ENCODE measurements at places on chromosomes 5 and 9.

DNA sequence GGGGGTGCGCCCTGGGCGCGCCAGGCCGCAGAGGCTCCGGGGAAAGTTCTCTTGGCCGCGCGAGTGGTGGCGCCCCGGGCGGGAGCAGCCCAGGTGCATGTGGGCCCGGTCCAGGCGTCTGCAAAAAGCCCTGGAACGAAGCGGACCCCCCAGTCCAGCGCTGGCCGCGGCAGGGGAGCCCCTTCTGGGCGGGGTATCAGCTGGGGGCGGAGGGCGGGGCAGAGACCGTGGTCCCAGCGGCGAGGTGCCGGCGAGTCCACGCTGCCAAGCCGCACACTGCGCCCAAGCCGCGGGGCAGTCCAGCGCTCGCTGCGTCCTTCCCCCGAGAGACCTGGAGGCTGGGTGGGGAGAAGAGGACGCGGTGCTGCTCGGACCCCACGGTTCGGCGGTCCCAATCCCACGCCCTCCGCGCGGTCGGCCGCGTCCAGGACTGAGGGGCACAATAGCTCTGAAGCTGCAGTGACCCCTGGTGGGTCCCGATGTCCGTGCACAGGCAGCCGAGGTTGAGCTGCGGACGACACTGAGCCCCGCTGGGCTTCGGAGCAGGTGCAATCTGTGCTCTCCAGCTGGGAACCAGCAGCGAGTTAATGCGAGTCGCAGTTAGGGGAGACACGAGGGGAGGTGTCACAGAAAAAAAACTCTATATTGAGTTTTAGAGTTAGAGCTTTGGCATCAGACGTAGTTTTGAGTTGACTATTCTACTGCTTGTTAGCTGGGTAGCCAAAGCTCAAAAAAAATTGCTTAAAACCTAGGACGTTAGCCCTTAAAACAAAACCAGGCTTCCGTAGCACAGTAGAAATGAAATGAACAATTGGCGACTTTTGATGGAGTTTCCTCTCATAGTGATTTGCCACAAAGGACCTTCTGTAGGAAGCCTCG lies 1.1 kb upstream of the EPB41L4A start:
- peak; percentile 12 for DNase-seq

- DNase-seq = no peak
These were observed 27.9 kb upstream of the ANXA2R start for GRCh38 chr5:43068037-43068436.

DNA sequence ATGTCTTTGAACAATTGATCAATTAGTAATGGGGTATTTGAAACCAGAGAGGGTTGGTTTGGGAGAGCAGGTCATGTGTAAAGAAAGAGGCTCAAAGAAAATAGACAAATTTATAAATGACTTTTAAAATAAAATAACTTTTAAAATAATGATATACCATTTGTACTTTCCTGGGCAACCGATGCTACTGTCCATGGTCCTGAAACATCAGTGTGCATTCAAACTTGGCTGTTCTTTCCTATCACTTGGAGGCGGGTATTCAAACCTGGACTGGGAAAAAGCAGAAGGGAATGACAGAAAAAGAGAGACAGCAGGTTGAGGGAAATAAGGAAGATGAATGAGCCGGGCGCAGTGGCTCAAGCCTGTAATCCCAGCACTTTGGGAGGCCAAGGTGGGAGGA lies 1446.4 kb upstream of the WWC1 start:
- DNase-seq = no peak

DNA sequence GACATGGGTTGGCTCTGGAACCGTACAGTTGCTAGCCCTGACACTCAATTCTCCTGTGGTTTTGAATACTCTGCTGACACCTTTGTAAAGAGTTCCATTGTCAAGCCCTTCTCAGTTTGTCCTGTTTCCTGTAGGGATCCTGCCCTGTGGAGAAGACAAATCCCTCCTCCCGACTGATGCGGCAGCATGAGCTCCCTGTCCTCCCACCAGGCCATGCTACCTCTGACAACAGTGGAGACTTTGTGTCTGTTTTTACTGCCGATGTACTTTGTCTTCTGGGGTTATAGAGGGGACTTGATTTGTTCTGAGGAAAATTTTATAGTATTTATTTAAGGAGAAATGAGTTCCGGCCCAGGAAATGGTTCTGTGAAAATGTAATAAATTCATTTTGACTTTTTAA lies 57.8 kb downstream of the PRLR start:
- no peak for DNase-seq

- no peak for DNase-seq
These were observed 368 bp downstream of the SH3TC2 start for GRCh38 chr5:149062371-149063016.

- DNase-seq = no peak
These were observed 436.7 kb downstream of the CETN3 start for GRCh38 chr5:89972901-89973300.

DNA sequence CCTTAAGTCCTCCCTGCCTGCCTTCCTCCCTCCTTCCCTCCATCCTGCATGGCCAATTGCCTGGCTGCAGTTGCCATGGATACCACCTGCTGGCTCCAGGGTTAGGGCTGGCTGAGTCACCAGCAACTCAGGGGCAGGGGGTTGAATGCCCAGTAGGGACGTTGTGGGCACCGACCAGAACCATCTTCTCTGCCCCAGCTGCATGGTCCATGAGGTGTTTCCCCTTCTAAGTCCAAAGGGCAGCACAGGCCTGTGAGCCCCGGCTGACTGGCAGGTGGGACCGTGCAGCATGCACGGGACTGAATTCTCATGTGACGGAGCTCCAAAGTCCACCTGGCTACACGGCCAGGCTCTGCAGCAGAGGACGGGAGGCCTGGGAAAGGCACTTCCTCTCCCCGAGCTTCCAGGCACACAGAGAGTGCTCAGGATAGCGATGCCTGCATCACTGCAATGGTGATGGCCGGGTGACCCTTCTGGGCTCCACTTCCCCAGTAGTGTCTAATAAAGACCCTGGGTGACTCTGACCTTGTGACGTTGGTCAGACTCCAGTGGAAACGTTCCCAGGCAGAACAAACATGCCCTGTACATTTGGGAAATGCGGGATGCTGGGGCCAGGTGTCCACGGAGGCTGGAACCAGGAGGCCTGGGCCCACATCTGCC lies 5.7 kb downstream of the ASS1 start:
- no peak for DNase-seq

DNA sequence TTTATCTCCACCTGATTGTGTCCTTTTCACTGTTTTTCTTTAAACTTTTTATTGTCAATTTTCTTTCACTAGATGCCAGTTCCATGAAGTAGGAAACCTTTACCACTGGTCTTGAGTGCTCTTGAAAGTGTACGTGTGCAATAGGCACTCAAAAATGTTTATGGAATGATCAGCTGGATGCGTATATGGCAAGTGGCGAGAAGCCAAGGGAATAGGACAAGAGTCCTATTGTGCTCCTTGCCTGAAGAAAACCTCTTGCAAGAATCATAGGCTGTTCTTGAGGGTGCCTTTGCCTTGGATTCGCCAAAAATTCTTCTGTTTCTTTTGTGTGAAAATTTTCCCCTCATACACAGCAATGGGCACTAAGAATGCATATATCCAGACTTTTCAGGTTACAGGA lies 97.7 kb downstream of the GHR start:
- DNase-seq = no peak

DNA sequence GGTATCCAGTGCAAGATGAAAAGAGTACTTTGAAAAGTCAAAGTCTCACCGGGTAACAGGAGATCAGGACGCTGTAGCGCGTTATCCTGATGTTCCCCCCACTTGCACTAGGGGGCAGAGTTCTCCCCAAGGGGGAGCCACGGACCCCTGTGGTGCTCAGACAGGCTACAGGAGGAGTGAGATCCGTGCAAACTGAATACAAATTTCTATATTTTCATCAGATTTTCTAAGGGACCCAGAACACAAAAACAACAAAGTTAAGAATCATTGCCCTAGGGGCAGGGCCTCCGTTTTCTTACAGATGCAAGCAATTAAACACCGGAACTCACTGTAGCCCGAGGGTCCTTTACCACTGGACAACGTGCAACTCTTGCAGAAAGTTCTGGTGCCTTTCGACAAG lies 2.0 kb downstream of the MYO10 start:
- DNase-seq = peak; percentile 4

DNA sequence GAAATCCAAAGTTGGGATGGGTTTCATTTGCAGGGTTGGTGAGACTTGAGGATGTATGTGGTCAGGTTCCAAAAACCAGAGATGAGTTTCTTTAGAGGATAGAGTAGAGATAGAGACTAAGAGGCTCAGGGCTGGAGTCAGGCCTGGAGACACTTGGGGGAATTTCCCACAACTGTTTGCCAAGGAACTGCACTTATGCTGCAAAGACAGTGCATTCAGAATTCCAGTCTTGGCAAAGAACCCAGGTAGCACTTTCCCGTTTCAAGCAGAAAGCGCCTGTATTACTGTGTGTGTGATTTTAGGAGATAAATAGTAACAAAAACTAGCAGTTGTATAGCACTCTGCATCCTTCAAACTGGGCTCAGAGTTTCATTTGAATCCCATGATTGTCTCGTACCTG lies 55.4 kb downstream of the SNCAIP start:
- no peak for DNase-seq

Data from stimulated activated CD4-positive, alpha-beta T cell treated with anti-CD3 and anti-CD28 coated beads, Interleukin-4, amount 100 ng/mL, for 24 hours (primary cell).